ENCODE measurements at places on chromosomes 12 and 14.

DNA sequence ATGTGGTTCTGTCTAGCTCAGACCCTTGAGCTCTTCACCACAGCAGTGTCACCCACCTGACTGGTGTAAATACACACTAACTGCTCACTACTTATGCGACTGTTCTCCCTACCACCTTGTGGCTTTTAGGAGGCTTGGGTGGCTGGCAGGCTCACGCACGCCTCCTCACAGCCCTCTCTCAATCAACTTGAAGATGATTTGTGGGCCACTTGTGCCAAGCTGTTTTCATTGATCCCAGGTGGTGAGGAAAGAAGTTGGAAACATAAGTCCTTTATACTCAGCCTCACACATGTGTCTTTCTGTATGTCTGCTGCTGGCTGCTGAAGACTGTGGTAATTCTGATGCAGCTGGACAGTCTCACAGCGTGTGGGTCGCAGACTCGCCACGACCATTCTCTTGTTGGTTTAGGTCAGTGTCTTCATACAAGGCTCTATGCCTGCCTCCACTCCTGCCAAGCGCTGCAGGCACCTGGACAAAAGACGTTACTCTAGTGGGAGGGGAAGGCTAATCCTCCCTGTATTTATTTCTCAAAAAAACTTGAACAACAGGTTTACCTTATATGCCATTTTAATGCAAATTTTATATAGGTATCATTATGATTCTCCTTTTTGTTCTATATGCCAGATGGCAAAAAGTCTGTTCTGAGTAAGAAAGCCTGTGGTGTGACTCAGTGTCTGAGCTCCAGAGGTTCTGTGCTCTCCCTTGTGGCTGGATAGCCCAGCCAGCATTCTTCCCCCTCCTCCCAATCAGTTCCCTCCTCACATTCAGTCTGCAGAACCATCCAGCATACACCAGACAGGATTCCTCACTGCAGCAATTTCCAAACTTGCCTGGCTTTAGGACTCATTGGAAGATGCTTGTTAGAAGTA, 115.6 kb downstream of the DIP2B start:
- DNase-seq, result no peak

GRCh38 chr12:20424841-20425240, 56.5 kb downstream of the PDE3A start:
- DNase-seq, result no peak

- no peak for DNase-seq
Observed at GRCh38 chr12:95443459-95443858, 30.5 kb upstream of the METAP2 start.

- DNase-seq, result peak; percentile 28
Observed at GRCh38 chr14:73943083-73943482, 6.8 kb downstream of the FAM161B start.

- DNase-seq, result no peak
Observed at GRCh38 chr14:23452237-23452636, 16.8 kb upstream of the MYH7 start.

- peak; percentile 18 for DNase-seq
Observed at GRCh38 chr12:115437061-115437567, 753.1 kb upstream of the TBX3 start.

- no peak for DNase-seq
Observed at GRCh38 chr12:40655451-40655850, 36.8 kb upstream of the CNTN1 start.

GRCh38 chr12:124705545-124706138, 138.2 kb upstream of the NCOR2 start:
- no peak for DNase-seq

DNA sequence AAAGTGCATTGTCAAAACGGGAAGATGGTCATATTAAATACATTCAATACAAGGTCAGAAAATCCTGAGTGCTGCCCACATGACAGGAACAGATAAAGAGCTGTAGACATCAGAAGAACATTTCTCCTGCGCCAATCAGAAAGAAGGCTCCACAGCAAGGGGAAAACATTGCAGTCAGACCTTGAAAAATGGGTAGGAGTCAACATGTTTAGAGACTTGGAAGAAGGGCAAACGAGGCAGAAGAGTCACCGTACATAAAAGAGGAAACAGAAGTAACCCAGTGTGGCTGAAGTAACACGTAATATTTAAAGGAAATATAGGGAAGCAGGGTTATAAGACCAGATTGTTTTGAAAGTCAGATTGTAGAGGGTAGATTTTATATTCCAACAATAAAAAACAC, 11.9 kb downstream of the SPPL3 start:
- DNase-seq, result no peak
